CD8-positive, alpha-beta memory T cell (primary cell): ENCODE measurements at places on chromosomes 16 and 17.

DNA sequence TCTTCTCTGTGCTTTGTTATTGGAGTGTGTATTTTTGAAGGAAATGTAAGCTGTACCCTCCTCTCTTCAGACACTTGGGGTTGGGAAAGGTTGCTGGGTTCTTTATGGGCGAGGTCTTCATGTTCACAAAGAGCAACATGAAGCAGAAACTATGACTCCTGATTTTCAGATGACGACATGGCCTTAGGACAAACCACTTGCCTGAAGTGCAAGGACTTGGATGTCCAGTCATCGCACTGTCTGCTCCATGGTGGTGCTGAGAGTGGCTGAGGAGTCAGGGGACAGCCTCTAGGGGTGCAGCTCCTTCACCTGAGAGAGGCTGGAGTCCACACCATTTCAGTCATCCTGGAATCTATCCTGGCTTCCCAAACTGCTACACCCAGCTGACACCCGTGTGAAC lies 183.9 kb upstream of the CDH5 start:
- H3K4me1 ChIP-seq, result no peaks in the 10 kb centered on the region
- H3K4me3 ChIP-seq, result no peak overlapping the region
- H3K36me3 ChIP-seq, result no peaks in the 10 kb centered on the region
- H3K27ac ChIP-seq, result no peak overlapping the region

DNA sequence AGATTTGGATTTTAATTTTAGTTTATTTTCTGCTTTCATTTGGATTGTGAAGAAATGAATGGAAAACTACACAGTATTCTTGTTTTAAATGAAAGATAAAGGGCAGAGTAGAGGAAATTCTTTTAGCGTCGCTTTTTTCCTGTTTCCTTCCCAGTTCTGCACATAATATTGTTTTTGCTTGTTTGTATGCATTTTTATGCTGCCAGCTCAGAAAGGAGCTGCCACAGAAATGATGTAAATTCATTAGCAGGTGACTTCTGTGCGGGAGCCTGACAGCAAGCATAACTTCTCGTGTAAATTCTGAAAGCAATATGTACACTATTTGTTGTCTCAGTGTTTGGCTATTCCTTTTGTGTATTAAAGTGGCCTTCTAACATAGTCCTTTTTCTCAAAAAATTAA lies 234.6 kb downstream of the PHKB start:
- DNase-seq, result no peak
- peaks cover 30% of the 10 kb centered on the region for H3K36me3 ChIP-seq
- H3K27me3 ChIP-seq, result no peaks in the 10 kb centered on the region
- no peaks in the 10 kb centered on the region for H3K4me1 ChIP-seq
- H3K4me3 ChIP-seq, result no peak overlapping the region

DNA sequence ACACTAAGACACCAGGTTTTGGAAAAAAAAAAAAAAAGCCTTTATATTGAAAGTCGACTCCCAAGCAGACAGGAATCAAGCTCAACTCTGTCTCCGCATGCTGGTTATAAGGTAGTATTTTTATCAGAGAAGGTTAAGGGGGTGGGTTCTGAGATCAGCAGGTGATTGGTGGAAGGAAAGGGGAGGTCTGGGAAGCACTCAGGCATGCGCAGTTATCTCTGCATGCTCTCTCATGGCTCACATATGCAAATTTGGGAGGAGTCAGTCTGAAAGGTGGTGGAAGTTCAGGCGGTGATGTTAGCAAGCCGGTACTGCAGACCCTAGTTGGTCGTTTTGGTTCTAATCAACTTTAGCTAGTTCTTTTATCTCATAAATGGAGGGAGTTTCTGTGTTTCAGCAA lies 357.6 kb upstream of the C16orf82 start:
- H3K4me1 ChIP-seq, result no peaks in the 10 kb centered on the region
- H3K27me3 ChIP-seq, result no peaks in the 10 kb centered on the region
- no peak for DNase-seq
- H3K27ac ChIP-seq, result no peak overlapping the region

- no peak overlapping the region for H3K4me3 ChIP-seq
- no peak overlapping the region for H3K27ac ChIP-seq
- H3K36me3 ChIP-seq, result no peaks in the 10 kb centered on the region
Measured at GRCh38 chr16:51818342-51818944, 667.4 kb upstream of the SALL1 start.

DNA sequence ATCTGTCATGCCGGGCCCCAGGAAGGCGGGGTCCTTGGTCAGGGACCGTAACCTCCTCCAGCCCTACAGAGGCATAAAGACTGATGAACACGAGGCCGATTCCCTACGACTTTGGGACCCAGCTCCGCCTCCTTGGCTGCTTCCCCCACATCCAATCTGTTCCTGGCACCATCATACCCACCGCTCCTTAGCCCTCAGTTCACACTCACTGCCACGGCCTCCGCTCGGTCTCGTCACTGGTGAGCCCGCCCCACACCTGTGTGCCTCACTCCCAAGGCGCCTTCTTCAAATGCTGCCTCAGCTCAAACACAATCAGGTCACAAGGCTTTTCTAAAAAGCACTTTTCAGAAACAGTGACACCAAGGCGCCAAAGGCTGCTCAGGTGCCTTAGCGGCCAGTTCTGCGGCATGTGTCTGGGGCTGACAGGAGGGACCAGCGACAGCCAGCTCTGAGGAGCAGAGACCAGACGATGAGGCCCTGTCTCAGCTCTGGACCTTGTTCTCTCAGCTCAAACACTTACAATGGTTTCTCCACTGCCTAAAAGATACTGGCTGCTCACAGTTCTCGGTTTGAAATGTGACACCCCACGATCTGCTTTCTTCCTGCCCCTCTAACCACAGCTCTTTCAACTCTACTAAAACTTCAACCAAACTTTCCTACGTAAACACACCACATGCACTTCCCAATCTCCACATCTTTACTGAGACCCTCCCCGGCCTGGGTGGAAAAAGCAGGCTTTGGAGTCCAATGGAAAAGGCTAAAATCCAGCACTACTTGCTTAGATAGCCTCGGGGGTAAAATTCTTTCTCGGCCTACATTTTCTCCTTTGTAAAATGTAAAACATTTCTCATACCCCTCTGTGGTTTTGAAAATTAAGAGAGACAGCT lies 33.2 kb downstream of the CYB5D2 start:
- H3K4me1 ChIP-seq, result peaks cover 56% of the 10 kb centered on the region
- no peaks in the 10 kb centered on the region for H3K27me3 ChIP-seq
- peak overlapping the region; percentile 66 for H3K27ac ChIP-seq
- H3K36me3 ChIP-seq, result peaks cover 44% of the 10 kb centered on the region
- peak overlapping the region; percentile 40 for H3K4me3 ChIP-seq
- peak; percentile 71 for DNase-seq

GRCh38 chr16:79165506-79165905 lies 435.0 kb downstream of the MAF start:
- H3K27ac ChIP-seq, result no peak overlapping the region
- H3K4me3 ChIP-seq, result no peak overlapping the region
- no peaks in the 10 kb centered on the region for H3K36me3 ChIP-seq
- no peaks in the 10 kb centered on the region for H3K27me3 ChIP-seq
- H3K4me1 ChIP-seq, result no peaks in the 10 kb centered on the region
